ENCODE measurements at places on chromosomes 3 and 15.

DNA sequence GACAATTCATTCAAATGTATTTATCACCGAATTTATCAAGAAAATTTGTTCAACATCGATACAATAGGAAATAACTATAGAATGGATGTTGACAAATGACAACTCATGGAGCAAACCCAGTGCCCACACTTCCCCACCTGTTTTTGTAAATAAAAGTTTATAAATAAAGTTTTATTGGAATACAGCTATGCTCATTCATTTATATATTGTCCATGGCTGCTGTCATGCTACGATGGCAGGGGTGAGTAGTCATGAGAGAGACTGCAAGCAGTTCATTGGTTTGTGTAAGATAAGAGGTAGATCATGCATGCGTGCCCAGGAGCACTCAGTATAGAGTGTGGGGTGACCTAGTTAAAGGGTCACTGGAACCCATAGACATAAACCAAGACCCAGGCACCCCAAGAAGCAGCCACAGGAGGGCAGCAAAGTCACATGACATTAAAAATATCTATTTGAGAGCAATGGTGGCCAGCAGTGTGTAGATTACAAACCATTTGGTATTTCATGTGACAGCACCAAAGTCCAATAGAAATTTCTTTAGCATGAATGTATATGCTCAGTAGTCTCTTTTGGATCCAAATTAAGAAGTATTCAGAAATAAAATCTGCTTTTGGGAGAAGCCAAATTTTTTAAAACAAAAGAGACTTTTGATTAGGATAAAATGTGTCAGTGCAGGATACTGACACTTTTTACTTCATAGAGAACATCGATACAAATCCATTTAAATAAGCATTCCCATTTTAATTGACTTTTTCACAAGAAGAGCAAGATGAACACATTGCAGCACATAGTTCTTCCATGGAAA, 794.8 kb downstream of the MCTP2 start:
- no peak for DNase-seq

DNA sequence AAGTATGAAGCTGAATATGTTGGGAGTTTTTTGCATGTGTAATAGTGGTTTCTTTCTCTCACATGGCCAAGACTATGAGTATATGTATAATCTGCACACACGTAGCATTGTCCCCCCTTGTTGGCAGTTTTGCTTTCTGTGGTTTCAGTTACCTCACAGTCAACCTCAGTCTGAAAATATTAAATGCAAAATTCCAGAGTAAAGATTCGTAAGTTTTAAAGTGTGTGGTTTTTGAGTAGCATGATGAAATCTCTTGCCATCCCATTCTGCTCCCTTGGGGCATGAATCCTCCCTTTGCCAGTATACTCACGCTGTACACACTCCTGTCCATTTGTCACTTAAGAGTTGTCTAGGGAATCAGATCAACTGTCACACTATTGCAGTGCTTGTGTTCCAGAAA, 742.0 kb upstream of the CCDC54 start:
- DNase-seq, result no peak

GRCh38 chr15:34336231-34336990, 1.2 kb downstream of the SLC12A6 start:
- DNase-seq, result no peak

GRCh38 chr3:58620421-58620820, 43.2 kb upstream of the FAM107A start:
- no peak for DNase-seq

All from thoracic aorta (tissue), 2 donors.